ENCODE measurements at places on chromosomes 1 and 21.

DNA sequence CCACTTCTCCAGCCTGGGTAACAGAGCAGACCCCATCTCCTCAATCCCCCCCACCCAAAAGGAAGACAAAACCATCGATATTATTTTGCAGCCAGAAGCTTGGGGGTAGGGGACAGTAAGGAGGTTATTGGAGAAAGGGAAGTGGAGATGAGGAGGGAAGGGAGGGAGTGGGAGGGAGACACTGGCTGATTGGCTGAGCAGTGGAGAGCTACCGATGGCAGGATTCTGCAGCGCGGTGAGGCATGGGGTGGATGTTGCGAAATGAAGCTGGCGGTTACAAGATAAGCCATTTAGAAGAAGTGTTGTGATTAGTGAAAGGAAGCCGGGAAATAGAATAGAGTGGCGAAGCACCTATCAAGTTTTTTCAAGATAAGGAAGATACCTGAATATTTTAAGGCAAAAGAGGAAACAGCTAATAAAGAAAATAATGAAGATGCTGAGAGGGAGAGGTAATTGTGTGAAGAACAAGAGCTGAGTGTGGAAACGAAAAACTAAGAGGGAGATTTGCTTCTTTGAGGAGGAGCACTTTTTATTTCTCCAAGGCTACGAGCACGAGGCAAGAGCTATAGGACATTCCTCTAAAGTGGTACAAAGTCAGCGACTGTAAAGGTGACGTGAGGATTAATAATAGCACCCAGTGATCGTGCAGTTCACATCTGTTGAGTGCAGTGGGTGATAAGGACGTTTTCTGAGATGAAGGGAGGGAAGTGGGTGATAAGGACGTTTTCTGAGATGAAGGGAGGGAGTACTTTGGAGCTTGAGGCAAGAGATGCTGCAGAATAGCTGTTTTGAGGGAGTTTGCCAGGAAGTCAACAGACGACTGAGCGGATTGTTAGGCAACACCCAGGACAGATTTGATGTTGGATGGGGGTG lies 103.2 kb upstream of the KIF26B start:
- no peak for DNase-seq

DNA sequence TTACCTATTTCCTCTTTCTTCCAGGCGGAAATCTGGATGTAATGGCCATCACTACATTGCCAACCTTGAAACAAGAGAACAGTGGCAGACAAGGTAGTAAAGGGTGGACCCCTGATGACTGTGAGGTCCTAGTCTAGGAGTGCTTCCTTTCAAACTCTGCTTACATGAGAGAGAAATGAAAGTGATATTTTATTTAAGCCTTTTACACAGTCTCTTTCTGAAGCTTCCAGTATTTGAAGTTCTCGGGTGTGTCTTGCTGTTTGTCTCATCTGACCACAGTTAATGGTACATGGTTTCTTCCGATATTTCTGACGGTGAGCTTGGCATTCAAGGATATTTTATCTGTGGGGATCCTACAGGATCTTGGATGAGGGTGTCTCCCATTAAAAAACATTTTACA lies 215.2 kb downstream of the SLC45A1 start:
- DNase-seq, result no peak

DNA sequence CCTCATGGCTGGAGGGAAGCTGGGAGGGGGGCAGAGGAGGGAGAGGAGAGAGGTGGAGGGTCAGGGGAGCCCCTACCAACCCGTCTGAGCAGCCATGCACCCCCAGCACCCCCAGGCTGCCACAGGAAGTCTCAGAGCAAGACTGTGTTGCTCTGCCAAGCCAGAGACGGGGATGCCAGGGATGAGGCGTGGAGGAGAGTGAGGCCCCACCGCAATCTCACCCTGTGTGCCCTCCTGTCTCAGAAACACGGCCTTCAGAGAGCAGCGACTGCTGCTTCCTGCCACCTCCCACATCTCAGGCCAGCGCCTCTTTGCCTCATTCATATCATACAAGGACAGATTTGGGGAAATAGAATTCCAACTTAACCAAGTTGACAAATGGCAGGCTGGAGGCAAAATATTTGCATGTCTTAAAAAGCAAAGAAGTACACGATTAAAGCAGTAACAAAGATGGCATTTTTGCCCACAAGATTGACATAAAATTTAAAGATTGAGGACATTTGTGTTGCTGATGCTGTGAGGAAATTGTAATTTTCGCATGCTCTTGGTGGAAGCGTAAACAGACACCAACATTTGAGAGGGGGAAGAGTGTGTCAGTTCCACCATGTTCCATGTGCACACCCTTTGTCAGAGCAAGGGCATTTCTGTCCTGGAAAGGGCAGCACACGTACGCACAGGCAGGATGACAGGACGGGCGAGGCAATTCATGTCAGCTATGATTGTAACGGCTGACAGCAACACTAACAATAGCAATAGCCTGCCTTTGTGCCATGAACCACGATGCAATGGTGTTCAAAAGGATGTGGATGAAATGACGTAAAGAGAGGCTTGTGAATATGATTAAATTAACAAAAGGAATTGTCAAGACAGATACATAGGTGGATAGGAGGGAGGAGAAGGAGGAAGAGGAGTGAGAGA lies 59.0 kb upstream of the BACE2 start:
- DNase-seq, result no peak

DNA sequence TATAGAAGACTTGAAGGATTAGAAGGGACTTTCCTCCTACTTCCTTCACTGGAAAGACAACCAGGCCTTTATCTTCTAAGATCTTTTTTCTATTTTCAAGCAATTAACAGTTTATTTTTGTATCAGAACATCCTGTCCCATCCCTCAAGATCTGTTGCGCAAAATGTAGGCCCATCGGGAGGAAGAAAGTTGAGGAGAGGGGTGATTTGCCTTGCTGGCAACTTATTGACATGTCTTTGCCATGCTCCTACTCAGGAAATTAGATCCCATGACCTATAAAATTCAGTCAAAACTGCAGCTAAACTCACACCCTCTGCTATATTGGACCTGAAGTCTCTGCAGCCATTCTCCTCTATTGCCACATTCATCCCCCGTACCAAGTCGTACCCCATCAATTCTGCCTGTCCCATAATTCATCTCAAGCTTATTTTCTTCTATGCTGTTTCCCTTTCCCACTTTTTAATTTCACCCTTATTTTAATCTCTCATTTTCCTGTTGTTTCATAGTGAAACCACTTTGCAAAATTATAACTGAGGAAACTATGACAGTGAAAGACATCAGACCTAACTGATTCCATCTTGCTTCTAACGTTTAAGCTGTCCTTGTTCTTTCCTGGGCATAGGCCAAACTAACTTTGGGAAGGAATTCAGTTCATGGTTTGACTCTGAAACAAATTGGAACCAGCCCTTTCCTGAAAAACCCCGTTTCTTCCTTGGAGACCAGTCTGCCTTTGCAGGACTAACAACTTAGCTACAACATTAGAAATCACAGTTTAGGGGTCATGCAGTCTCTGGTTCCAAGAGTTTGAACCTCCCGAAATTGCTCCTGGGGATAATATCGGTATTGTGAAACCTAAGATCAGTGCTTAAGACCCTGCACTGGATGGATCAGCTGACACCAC lies 195.7 kb upstream of the PTBP2 start:
- no peak for DNase-seq

- no peak for DNase-seq
Observed at GRCh38 chr21:14706712-14707510, 160.8 kb upstream of the SAMSN1 start.

- no peak for DNase-seq
Observed at GRCh38 chr1:14761291-14762153, 163.0 kb downstream of the KAZN start.

- no peak for DNase-seq
Observed at GRCh38 chr1:162951553-162952315, 90.8 kb upstream of the CCDC190 start.

DNA sequence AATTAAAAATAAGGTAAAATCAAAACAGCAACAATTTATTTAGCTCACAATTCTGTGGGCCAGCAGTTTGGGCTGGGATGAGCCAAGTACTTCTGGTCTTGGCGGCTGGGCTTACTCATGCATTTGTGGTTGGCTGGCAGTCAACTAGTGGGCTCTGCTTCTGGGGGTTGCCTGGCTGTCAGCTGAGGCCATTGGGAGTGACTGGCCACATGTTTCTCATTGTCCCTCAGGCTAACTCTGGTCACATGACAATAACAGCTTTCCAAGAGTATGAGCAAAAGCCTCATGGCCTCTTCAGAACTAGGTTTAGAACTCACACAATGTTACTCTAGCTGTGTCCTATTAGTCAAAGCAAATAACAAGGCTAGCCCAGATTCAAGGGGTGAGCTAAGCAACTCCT lies 15.6 kb upstream of the CHIA start:
- DNase-seq, result no peak

DNA sequence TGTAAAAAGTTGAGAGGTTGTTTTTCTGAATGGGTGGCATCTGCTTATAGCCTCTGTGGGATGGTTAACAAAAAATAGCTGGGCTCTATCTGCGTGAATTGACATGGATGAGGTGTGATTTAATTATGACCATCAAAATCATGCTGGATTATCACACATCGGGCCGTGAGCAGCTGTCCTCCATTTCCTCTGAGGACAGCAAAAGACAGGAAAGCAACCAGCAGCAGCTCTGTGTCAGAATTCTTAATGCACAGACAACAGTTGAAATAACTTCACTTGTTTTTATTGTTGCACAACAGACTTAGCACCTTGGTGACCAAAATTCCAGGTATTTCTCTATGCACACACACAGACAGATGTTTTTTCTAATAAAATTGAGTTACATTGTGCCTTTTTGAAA lies 54.5 kb upstream of the LAPTM5 start:
- no peak for DNase-seq

GRCh38 chr1:67347688-67348472 lies 40.2 kb downstream of the IL12RB2 start:
- DNase-seq, result no peak

DNA sequence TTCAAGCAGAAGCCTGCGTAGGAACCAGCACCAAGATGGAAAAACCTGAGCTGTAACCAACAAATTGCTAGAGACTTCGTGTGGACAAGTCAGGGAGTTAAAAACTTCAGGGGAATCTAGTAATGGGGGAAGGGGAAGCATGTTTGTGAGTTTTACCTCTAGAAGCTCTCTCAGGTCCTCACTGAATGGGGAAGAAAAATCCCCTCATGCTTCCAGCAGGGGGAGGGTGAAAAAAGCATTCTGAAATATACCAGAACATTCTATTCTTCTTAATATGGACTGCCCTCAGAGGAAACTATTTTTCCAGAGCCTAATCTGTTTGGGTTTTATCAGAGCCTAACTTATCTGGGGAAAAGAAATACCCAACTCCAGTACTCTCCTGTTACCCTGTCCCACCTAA lies 28.6 kb downstream of the GNG12 start:
- DNase-seq, result no peak

Measured in stimulated activated CD4-positive, alpha-beta T cell treated with anti-CD3 and anti-CD28 coated beads, TNF-alpha, amount 100 ng/mL, for 1 hour (primary cell).